ENCODE measurements at places on chromosomes 6 and 20. TPM values are rescaled to one million over a fixed set of nuclear protein-coding genes. Genes with fewer than 3 reads are reported as not detected.

TMEM14A gene
- 8.7 TPM for total RNA-seq

LINC00237 gene
- not detected for total RNA-seq

STMND1 gene
- total RNA-seq = not detected

HLA-DRB5 gene
- 21.2 TPM for total RNA-seq

TINAG gene
- total RNA-seq = not detected
